ENCODE measurements at places on chromosomes 4 and X.
A peak's percentile ranks its signal among the peaks of the same experiment; 100 is the strongest.

- no peaks in the 10 kb centered on the region for H3K27me3 ChIP-seq
- no peak overlapping the region for H3K27ac ChIP-seq
- no peak overlapping the region for H3K4me3 ChIP-seq
Measured at GRCh38 chr4:2828758-2829181, 14.9 kb upstream of the ADD1 start.

- H3K4me1 ChIP-seq: no peaks in the 10 kb centered on the region
- no peak overlapping the region for H3K27ac ChIP-seq
- no peak for DNase-seq
- no peaks in the 10 kb centered on the region for H3K36me3 ChIP-seq
- H3K27me3 ChIP-seq: no peaks in the 10 kb centered on the region
- H3K4me3 ChIP-seq: no peak overlapping the region
Measured at GRCh38 chr4:185196437-185196836, 7.4 kb downstream of the CFAP97 start.

DNA sequence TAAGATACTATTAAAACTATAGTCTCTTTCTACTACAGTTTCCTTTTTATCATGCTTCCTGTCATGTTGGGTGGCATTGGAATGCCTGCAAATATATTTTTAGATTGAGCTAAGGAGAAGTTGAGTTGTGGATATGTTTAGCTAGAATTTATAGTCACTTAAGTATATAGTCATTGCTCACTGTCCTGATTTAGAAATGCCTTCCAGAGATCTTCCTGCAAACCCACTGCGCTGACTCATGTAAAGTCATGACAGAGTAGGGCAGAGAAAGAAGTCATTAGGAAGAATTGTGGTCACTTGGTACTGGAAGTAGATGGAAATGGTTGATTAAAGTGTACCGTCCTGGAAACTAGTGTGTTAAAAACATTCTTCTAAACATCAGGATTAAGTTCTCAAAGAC is 490.3 kb upstream of the PABPC4L start:
- no peaks in the 10 kb centered on the region for H3K4me1 ChIP-seq
- no peak overlapping the region for H3K27ac ChIP-seq
- no peaks in the 10 kb centered on the region for H3K27me3 ChIP-seq
- H3K4me3 ChIP-seq: no peak overlapping the region
- no peaks in the 10 kb centered on the region for H3K36me3 ChIP-seq

DNA sequence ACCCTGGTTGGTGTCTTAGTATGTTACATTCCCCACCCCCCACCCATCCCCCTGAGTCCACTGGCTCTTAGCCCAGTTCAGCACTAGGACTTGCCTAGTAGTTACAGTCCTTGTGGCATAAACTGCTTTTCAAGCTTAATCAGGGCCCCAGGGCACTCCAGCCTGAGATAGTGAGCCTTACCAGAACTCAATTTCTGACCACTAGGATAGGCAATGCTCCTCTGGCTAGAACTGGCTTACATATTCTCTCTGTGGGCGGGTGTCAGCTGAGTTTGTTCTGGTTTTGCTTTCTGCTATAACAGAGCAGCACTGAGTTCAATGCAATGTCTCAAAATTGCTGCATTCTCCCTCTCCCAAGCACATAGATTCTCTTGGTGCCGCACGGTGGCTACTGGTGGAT is 391.4 kb upstream of the DIPK2B start:
- H3K4me1 ChIP-seq: no peaks in the 10 kb centered on the region
- no peak for DNase-seq
- no peaks in the 10 kb centered on the region for H3K27me3 ChIP-seq
- no peak overlapping the region for H3K4me3 ChIP-seq
- H3K36me3 ChIP-seq: no peaks in the 10 kb centered on the region

- no peaks in the 10 kb centered on the region for H3K4me1 ChIP-seq
- no peak overlapping the region for H3K27ac ChIP-seq
- H3K36me3 ChIP-seq: no peaks in the 10 kb centered on the region
- no peak for DNase-seq
- H3K27me3 ChIP-seq: no peaks in the 10 kb centered on the region
- no peak overlapping the region for H3K4me3 ChIP-seq
Measured at GRCh38 chr4:86441175-86441936, 81.5 kb upstream of the MAPK10 start.

DNA sequence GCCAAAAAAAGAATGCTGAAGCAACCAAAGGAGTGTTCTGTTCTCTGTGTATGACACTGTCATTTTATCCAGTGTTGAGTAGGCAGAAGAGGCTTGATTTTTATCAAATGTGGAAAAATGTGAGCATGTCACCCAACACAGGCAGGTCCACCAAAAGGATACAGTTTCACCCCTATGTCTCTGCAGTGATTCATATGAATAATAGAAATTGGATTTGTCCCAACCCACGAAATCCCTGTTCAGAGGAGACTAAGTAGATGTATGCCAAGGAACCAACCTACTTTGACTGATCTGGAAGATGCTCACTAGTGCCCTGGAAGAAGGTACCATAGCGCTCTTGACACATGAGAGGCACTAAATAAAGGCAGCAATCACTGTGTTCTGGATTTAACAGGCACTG is 72.5 kb downstream of the FGF13 start:
- H3K4me3 ChIP-seq: no peak overlapping the region
- no peaks in the 10 kb centered on the region for H3K27me3 ChIP-seq
- no peaks in the 10 kb centered on the region for H3K4me1 ChIP-seq
- no peak overlapping the region for H3K27ac ChIP-seq

- H3K4me1 ChIP-seq: no peaks in the 10 kb centered on the region
- no peaks in the 10 kb centered on the region for H3K36me3 ChIP-seq
- no peak overlapping the region for H3K27ac ChIP-seq
- peak; percentile 24 for DNase-seq
Measured at GRCh38 chr4:148330724-148331123, 111.5 kb downstream of the NR3C2 start.

GRCh38 chr4:153257151-153257620 is 52.9 kb downstream of the TRIM2 start:
- no peaks in the 10 kb centered on the region for H3K27me3 ChIP-seq
- no peak overlapping the region for H3K4me3 ChIP-seq
- peak; percentile 51 for DNase-seq
- H3K36me3 ChIP-seq: no peaks in the 10 kb centered on the region
- no peaks in the 10 kb centered on the region for H3K4me1 ChIP-seq
- H3K27ac ChIP-seq: peak overlapping the region; percentile 60

DNA sequence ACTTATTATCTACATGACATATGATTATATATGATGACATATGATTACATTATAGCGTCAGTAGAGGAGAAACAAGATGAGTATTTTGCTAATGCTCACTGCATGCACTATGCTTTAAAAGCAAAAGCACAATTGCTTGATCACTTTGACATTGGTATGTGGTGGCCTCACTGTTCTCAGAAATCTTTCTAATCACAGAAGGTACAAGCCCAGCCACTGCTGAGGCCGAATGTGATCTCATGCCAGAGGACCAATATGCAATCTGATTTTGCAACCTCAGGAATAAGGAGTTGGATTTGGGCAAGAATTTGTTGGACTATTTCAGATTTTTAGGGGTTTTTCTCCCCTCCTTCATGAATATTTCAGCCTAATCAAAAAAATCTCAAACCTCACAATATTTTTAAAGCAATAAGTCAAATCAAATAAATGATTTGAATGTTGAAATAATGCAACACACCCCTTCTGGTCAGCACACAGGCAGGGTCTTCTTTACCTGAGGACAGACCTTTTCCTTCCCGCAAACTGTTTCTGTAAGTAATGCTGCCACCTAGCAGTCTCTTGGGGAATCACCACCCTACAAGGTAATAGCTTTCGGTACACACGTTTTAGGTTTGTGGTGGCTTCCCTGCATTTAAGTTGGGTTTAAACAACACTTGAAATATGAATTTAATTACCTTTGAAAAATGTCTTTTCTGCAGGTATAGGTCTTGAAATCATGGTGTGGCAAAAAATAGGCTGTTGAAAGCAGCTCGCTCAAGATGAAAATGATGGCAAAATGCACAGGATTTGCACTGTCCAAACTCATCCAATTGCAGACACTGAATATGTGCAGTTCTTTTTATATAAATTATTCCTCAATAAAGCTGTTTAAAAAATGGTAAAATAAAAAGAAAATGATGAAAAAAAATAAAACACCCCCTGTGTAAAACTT is 4.8 kb upstream of the CXCL13 start:
- no peaks in the 10 kb centered on the region for H3K27me3 ChIP-seq
- DNase-seq: no peak
- H3K27ac ChIP-seq: no peak overlapping the region
- H3K4me3 ChIP-seq: no peak overlapping the region
- H3K36me3 ChIP-seq: no peaks in the 10 kb centered on the region

DNA sequence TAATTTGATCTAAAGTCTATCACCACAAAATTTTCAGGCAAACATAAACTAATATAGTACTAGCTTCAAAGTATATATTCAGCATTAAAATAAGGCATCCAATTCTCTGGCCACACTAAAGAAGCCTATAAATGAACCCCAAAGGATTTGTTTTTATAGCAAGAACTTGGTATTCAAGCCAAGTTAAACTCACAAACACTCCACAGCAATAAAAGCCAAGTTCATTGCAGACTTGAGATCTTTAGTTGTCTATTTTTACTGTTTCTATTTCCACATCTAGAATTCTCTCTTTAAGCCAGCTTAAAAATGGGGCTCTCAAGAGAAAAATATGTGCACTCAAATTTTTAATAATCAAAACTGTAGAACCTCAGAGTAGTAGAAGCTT is 51.1 kb downstream of the WDFY3 start:
- no peaks in the 10 kb centered on the region for H3K27me3 ChIP-seq
- H3K36me3 ChIP-seq: no peaks in the 10 kb centered on the region
- no peak overlapping the region for H3K27ac ChIP-seq
- H3K4me3 ChIP-seq: no peak overlapping the region
- H3K4me1 ChIP-seq: no peaks in the 10 kb centered on the region
- DNase-seq: no peak

- H3K36me3 ChIP-seq: no peaks in the 10 kb centered on the region
- H3K27me3 ChIP-seq: no peaks in the 10 kb centered on the region
- H3K4me1 ChIP-seq: no peaks in the 10 kb centered on the region
- H3K4me3 ChIP-seq: no peak overlapping the region
Measured at GRCh38 chr4:60962286-60962685, 237.8 kb upstream of the ADGRL3 start.
